ENCODE measurements at places on chromosomes 12 and 14.
A peak's percentile ranks its signal among the peaks of the same experiment; 100 is the strongest.

GRCh38 chr14:64745511-64746091 is 41.4 kb downstream of the PLEKHG3 start:
- no peak for DNase-seq

GRCh38 chr14:72479461-72479931 is 414.4 kb downstream of the DPF3 start:
- DNase-seq: peak; percentile 38

DNA sequence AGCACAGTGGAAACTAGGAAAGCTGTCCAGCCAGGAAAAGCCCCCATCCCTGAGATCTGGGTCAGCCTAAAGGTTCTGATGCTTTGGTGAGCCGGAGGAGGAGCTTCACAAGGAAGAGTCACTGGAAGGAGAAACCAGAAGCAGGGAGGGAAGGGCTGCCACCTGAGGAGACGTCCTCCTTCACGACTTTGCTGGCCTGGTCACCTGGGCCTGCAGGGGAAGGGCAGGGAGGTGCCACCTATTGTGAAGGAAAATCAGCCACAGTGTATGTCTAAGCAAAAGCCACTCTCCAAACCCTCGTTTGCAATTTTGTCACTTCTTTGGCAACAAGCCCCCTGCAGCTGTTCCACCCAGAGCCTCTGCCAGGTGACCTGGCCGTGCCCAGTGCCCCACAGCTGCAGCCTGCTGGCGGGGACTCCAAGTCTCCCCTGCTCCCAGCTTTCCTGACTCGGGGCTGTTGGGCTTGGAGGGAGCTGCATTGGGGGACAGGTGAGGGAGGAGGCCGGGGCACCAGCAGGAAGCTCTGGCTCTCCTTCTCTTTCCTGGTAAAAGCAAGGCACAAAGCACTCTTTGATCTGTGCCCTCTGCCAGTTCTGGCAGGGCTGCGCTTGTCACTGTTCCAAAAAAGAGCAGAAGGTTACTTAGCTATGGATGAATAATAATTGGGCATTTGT is 120.9 kb upstream of the BCL2L14 start:
- peak; percentile 48 for DNase-seq

- no peak for DNase-seq
Observed at GRCh38 chr12:33245434-33245833, 194.2 kb downstream of the SYT10 start.

GRCh38 chr12:92739113-92739512 is 36.3 kb downstream of the PLEKHG7 start:
- DNase-seq: no peak

DNA sequence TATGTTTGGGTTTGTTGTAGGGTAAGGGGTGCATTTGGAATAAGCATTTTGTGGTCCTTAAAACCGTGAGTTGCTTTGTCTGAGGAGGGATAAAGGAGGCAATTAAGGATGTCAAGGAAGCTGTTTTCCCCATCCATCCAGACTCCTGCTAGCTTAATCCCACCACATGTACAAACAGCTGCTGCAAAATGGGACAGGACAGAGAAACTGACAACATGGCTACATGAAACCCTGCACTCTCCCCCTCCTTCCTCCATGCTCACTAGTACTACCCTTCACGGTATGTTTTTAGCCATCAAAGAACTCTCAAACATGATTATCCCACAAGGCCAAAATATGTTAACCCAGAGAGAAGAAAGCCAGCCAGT is 20.6 kb downstream of the ST8SIA1 start:
- DNase-seq: no peak

- DNase-seq: peak; percentile 73
Observed at GRCh38 chr14:89399594-89400068, 17.4 kb downstream of the FOXN3 start.

GRCh38 chr12:14956024-14956891 is 5.1 kb downstream of the ARHGDIB start:
- DNase-seq: no peak

- peak; percentile 15 for DNase-seq
Observed at GRCh38 chr14:73173092-73173735, 36.9 kb downstream of the PSEN1 start.

- DNase-seq: no peak
Observed at GRCh38 chr12:125983784-125984500, 918.7 kb downstream of the AACS start.

DNA sequence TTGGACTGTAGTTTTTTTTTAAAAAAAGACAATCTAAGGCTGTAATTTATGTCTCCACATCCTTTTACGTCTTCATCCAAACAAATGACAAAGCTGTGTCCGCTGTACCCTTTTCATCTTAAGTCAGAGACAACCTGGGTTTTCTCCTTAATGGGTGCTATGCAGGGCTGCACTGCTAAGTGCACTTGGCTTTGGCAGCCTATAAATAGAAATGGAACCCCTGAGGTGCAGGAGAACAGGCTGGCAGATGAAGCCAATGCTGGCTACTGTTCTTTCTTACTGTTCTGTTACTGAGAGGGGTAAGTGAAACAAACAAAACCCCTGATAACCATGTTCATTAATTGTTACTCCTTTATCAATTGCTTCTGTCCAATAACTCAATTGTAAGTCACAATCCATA is 47.1 kb upstream of the KICS2 start:
- no peak for DNase-seq

DNA sequence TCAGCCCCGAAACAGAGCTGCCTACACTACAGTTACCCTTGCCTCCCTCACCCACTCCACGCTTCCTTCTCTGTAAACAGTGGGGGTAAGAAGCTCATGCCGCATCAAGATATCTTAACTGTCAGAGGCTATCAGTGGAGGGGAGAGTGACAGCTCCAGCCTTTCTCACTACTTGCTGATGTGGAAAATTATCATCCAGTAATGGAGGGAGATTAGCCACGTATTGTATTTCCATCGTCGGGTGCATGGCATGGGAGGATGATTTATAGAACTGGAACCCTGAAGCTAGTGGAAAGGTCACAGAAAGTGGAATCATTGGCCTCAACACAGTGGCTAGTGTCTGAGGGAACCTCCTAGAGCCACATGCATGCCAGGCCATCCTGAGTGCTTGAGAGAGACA is 270.9 kb upstream of the FKBP4 start:
- DNase-seq: no peak

- DNase-seq: no peak
Observed at GRCh38 chr14:25484235-25484634, 434.3 kb upstream of the STXBP6 start.

DNA sequence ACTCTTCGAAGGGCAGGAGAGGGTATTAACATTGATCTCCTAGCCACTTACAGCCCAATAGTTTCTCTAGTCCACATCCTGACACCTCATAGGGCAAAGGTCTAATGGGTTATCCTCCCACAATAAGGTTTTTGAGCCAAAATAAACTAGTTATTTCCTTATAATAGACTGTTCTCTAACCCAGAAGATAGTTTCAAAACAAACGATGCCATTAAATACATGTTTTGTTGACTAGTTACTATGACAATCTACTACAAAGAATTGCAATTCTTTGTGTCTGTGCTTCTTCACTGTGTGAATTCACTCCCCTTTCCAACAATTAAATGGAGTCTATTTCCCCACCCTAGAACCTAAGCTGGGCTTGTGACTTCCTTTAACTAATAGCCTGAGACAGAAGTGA is 6.4 kb upstream of the ACTR10 start:
- no peak for DNase-seq

DNA sequence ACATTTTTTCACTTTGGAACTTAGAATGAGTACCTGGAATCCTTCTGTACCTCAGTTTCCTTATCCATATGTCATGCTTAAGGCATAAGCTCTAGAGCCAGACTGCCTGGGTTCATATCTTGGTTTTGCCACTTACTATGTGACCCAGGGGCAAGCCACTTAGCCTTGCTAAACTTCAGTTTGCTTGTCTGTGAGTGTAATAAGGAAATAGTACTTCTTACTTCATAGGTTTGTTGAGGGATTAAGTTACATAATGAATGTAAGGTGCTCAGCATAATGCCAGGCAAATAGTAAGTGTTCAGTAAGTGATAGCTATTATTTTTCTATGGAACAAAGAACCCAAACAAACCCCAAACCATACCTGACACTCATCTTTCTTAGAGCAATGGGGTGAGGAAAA is 225.1 kb downstream of the BCAT1 start:
- DNase-seq: no peak

DNA sequence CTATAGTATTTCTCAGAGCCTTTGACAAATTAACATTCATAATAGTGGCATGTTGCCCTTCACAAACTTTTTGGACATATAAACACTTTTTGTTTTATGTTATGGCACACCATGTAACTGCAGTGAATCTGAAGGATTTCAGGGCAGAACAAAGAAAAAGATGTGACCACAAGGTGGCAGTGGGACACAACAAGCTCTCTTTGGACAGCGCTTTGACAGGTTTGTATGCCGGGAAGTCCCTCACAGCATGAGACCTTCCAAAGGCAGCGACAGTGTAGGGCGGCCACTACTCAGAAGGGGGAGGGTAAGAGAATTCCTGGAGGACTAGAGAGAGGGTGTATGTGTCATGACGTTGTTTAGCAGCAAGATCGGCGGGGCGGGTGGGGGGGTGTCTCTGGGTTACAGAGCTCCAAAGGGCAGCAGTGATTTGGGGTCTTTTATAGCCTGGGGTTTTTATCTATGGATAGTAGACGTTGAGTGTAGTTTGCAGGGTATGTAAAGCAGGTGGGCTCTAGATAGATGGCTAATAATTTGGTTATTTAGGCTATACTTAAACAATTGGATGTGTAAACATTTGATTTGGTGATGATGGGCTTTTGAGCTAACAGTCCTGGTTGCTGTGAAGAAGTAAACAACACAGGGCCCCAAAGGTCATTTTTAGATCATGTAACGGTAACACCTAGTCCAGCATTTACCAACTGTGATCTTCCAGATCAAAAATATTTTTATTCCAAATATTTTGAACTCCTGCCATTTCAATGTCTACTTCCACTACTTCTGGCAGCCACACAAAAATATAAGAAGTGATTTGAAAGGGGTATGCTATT is 22.9 kb downstream of the ETFBKMT start:
- DNase-seq: peak; percentile 5

DNA sequence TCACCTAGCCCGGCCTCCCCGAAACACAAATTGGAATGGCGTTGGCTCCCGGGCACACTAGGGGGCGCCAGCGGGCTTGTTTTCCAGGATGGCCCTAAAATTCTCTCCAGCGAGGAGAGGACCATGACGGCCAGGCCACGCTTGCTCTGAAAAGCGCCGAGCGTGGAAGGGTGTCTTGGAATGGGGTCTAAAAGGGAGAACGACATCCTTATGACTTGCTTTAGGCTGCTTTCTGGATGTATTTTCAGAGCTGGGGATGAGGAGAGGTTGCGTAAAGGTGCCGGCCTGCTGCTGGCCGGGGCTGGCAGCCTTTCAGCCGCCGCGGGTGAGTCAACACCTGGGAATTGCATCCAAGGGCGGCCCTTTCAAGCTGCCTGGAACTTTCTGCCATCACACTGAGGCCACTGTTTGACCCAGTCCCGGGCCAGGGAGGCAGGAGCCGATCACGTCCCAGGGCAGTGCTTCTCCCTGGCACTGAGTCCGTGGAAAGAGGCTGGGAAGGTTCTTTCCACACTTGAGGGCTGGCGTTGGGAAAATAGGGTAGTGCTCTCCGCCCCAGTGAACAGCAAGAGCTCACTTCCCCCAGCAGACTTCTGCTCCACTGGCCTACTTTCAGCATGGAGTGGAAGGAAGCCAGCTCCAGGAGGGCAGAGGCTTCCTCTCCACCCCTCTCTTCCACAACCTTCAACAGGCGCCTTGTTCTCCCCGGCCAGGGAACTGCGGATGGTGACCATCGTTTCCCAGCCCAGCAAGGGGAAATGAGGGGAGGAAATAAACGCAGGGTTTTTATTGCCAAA is 216.2 kb downstream of the TTC8 start:
- peak; percentile 77 for DNase-seq

GRCh38 chr12:98238515-98239130 is 276.8 kb upstream of the TMPO start:
- DNase-seq: no peak
